ENCODE measurements at places on chromosomes 4 and X.

- no peak for DNase-seq
These were observed 75.9 kb upstream of the LEF1 start for GRCh38 chr4:108244606-108245005.

GRCh38 chrX:50456712-50457484 lies 13.7 kb downstream of the DGKK start:
- no peak for DNase-seq

DNA sequence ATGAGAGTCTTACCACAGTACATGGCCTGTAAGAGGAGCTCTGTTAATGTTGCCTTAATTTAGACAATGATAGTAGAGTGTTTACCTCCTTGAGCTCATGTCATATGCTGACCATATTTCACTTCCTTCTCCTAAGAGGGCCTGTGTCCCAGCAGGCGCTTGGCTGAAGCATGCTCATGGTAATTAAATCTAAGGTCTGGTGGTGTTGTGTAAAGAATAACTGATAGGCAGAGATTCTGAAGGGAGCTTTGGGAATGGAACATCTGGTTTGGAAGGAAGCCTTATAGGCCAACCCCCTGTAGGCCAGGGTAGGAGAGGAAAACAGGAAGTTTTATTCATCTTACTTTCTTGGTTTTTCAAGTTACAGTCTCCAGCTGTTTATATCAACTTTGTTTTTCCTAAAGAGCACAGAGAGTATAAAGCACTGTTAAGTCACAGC lies 300.2 kb downstream of the USP46 start:
- no peak for DNase-seq

DNA sequence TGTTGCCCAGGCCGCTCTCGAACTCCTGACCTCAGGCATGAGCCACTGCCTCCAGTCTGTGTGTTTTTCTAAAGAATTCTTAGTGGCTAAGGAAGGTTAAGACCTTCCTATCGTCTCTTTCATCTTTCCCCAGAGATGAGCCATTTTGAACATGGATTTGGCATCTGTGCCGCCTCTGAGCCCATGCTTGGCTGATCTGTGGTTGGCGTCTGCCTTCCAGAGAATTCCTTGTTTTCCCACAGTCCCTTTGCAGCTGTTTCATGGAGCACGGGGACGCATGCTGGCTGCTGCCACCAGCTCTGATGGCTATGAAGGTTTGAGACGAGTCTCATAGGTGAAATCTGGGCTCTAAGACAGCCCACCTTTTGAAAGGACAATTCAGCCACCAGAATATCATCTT lies 60.4 kb downstream of the SHROOM2 start:
- no peak for DNase-seq

Measured in iris pigment epithelial cell (primary cell).